Subcutaneous preadipocyte (primary cell): ENCODE measurements at places on chromosomes 16 and 17. TPM values are rescaled to one million over a fixed set of nuclear protein-coding genes. Genes with fewer than 3 reads are reported as not detected.

UNC13D gene
- total RNA-seq, result 0.20 and 0.37 TPM in 2 replicates

GUCY2D gene
- under 0.01 TPM in 1 of 2 replicates, not detected in the other for total RNA-seq

SNAI3 gene
- not detected in 2 replicates for total RNA-seq

ATP2C2 gene
- total RNA-seq, result under 0.01 TPM in 1 of 2 replicates, not detected in the other

FBXL16 gene
- 0.37 and 0.59 TPM in 2 replicates for total RNA-seq

SCARF1 gene
- 0.20 TPM in 1 of 2 replicates, not detected in the other for total RNA-seq

SLC16A6 gene
- 0.73 and 1.4 TPM in 2 replicates for total RNA-seq

CFAP52 gene
- not detected in 2 replicates for total RNA-seq

GDPD1 gene
- total RNA-seq, result 0.37 and 0.59 TPM in 2 replicates

ADAD2 gene
- not detected in 2 replicates for total RNA-seq

SMIM36 gene
- not detected in 2 replicates for total RNA-seq

OR1F1 gene
- not detected in 2 replicates for total RNA-seq

ST6GALNAC2 gene
- 0.20 TPM in 1 of 2 replicates, not detected in the other for total RNA-seq

SLC5A11 gene
- total RNA-seq, result not detected in 2 replicates

TPSD1 gene
- total RNA-seq, result not detected in 2 replicates

DPEP2 gene
- total RNA-seq, result not detected in 2 replicates

GPR142 gene
- total RNA-seq, result not detected in 2 replicates

ATMIN gene
- total RNA-seq, result 29.4 and 37.5 TPM in 2 replicates

KRTAP4-4 gene
- not detected in 2 replicates for total RNA-seq

GPR139 gene
- not detected in 2 replicates for total RNA-seq

CTF1 gene
- 0.59 and 1.1 TPM in 2 replicates for total RNA-seq

PHF12 gene
- 16.2 and 22.1 TPM in 2 replicates for total RNA-seq

KRT14 gene
- total RNA-seq, result 0.59 TPM in 1 of 2 replicates, not detected in the other

CCL2 gene
- total RNA-seq, result 6.1 and 30.5 TPM in 2 replicates

CPHXL2 gene
- total RNA-seq, result not detected in 2 replicates

ITGB4 gene
- total RNA-seq, result 0.20 TPM in 1 of 2 replicates, not detected in the other

OR4D2 gene
- not detected in 2 replicates for total RNA-seq

PHOSPHO1 gene
- total RNA-seq, result under 0.01 TPM in 1 of 2 replicates, not detected in the other

PRR29 gene
- 0.73 and 2.0 TPM in 2 replicates for total RNA-seq

PRSS33 gene
- total RNA-seq, result not detected in 2 replicates

SLC16A13 gene
- total RNA-seq, result 0.37 and 0.39 TPM in 2 replicates

RCVRN gene
- under 0.01 TPM in 1 of 2 replicates, not detected in the other for total RNA-seq

MYL4 gene
- total RNA-seq, result not detected in 2 replicates

CDK5R1 gene
- 0.73 and 0.78 TPM in 2 replicates for total RNA-seq

IRX5 gene
- total RNA-seq, result 1.5 and 5.3 TPM in 2 replicates

COG7 gene
- 16.9 and 21.1 TPM in 2 replicates for total RNA-seq

PABPN1L gene
- not detected in 2 replicates for total RNA-seq

RTN4RL1 gene
- 0.20 and 2.6 TPM in 2 replicates for total RNA-seq

CARD14 gene
- total RNA-seq, result under 0.01 TPM in 2 replicates

TP53TG3F gene
- total RNA-seq, result not detected in 2 replicates

TNP2 gene
- total RNA-seq, result not detected in 2 replicates

HSF5 gene
- total RNA-seq, result under 0.01 TPM in 1 of 2 replicates, not detected in the other

HOXB8 gene
- total RNA-seq, result 0.20 and 1.5 TPM in 2 replicates

SLC2A4 gene
- under 0.01 TPM in 1 of 2 replicates, not detected in the other for total RNA-seq

NOG gene
- total RNA-seq, result not detected in 2 replicates

NT5C3B gene
- total RNA-seq, result 43.4 and 61.7 TPM in 2 replicates

SECTM1 gene
- 35.4 and 60.3 TPM in 2 replicates for total RNA-seq

KRTAP4-9 gene
- not detected in 2 replicates for total RNA-seq

GAS2L2 gene
- total RNA-seq, result not detected in 2 replicates

TMEM238L gene
- not detected in 2 replicates for total RNA-seq

IFI35 gene
- 17.2 and 33.1 TPM in 2 replicates for total RNA-seq

SHISA6 gene
- not detected in 2 replicates for total RNA-seq

LPO gene
- total RNA-seq, result not detected in 2 replicates
